Stimulated activated CD4-positive, alpha-beta T cell treated with anti-CD3 and anti-CD28 coated beads, Interleukin-2, amount 100 ng/mL, for 4 hours (primary cell): ENCODE measurements at places on chromosomes 2 and 18.

- no peak for DNase-seq
Measured at GRCh38 chr2:39922679-39923405, 143.8 kb upstream of the THUMPD2 start.

GRCh38 chr2:122166820-122167219 is 411.4 kb downstream of the TSN start:
- no peak for DNase-seq

DNA sequence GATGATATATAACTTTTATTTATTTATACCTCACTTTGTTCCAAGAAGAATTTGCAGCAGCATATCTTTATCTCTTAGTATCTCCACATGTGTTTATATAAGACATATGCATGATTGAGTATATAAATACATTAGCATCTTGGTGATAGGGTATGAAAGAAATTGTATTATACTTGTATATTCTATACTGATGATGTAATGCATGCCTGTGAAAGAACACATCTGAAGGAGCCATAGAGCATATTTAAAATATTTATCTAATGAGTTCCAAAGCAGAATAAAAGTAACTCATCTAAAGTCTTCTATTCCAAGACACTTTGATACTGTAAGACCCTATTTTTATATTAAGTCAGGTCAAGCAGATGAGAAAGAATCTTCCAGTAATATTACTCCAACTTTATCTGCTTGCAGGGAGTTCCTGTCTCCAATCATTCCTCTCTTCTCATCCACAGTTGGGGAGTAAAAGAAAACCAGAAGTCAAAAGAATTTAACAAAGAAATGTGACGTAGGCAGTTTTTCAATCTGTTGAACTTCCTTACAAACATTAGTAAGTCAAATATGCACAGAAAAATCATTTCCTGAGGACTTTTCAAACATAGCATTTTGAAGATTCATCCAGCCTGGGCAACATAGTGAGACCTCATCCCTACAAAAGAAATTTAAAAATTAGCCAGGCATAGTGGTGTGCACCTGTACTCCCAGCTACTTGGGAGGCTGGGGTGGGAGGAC is 76.7 kb downstream of the DTNB start:
- DNase-seq, result no peak

DNA sequence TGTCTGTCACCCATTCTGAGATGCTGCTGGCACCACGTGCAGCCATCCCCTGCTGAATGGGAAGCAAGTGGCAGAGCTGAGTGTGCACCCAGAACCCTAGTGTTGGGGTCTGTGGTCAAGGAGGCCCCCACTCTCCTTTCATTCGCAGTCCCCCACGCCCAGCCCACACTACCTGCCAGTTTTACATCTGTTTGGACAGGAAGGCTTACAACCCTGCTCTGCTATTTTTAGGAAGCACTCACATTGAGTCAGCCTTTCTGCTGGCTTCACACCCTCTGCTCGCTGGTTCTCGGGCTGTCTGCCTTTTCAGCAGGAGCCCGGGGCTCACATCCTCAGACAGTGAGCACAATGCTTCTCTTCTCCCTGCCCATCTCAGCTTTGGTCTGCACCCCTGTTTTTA is 10.7 kb upstream of the ADCY3 start:
- DNase-seq, result no peak

DNA sequence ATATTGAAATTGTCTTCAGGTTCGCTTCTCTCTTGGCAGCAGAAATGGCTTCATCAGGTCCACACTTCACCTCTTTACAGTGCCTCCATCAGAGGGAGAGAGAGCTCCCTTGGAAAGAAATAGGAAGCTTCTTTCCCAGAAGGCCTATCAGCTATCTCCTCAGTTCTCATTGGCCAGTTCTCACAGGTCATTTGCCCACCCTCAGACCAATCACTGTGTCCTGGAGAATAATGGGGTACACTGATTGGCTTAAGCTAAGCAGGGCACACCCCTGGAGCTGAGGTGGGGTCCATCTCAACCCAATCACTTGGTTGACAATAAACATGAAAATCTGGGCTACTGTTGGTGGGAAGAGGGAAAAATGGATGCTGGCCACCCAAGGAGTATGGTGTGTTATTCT is 5.2 kb downstream of the GNLY start:
- no peak for DNase-seq

- no peak for DNase-seq
Measured at GRCh38 chr18:3689091-3689490, 239.1 kb downstream of the TGIF1 start.

DNA sequence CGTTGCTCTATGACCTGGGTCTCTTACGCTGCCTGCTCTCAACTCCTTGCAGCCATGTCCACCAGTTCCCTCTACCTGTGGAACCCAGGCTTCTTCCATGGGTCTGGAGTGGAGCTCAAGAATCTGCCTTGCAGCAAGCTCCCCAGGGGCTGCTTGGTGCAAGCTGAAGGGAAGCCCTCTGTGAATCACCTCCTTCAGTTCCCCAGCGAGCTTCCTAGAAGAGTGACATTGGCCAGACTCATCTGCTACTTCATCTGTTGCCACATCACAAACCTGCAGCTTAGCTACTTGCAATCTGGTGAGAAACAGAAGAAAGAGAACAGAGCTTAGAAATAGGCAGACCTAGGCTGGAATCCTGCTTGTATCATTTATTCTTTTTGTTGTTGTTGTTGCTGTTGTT is 9.8 kb upstream of the EFR3B start:
- no peak for DNase-seq

DNA sequence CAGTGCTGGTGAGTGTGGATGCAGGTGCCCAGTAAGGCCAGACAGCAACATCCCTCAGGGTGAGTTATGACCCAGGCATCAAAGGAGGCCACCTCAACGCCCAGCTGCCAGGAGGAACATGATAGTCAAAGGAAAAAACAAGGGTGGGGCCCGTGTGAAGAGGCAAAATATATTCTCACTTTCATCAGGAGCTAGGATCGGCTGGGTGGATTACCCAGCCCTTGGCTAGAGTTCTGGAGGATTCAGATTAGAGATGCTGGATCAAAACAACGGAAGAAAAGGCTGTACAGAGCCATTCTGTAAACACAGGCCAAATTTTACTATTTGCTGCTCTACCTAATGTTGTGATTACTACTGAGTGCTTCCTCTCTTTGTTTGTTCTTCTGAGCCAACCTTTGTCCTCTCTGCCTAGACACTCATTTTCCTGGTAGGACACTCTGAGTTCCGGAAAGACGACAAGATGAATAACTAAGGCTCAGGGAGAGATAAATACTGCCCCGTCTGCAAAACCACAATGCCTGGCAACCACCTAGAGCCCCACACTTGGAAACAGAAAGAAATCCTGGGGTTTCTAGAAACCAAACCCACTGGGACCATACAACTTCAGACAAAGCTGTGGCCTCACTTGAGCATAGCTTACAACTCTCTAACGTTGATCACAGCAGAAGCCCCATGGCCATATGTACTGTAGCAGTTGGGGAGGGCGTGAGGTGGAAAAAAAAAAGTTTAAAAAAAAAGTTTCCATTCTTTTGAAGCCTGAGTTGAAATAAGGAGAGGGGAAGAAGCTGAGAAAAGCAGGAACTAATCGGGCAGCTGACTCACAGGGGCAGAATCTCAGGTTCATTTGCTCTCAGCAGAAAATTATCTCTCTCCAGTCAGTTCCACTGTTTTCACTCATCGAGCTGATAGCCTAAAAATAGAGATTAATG is 17.8 kb upstream of the PMAIP1 start:
- no peak for DNase-seq

GRCh38 chr18:23265682-23266399 is 130.6 kb downstream of the CABLES1 start:
- DNase-seq, result no peak

DNA sequence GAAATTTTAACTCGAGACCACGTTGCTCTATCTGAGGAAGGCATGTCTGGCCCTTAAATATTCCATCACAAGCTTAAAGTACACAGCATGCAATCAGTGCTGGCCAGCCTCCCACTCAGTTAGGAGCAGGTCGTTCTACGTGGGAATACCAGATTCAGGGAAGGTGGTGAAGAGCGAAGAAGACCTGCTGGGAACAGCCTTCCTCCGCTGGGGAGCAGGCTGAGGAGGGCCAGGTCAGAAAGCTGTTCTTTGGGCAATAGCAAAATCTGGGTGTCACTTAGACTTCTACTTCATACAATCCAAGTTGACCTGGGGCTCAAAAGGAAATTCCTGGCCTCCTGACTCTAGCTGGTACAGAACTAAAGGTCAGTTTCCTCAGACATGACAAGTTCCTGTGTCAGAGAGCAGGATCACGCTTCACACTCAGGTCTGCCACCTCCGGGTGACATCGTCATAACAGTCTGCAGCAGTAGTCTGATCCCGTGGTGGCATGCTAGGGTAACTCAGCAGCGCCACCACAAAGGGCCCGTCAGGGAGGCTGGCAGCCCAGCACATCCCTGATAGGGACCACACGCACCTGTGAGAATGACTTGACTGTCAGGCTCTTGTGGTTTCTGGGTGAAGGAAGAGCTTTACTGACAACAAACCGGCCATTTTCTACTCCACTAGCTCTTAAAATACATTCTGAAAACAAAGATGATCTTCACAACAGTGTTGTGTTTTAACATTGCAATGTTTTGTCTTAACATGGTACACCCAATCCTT is 35.2 kb upstream of the NAPG start:
- peak; percentile 23 for DNase-seq

DNA sequence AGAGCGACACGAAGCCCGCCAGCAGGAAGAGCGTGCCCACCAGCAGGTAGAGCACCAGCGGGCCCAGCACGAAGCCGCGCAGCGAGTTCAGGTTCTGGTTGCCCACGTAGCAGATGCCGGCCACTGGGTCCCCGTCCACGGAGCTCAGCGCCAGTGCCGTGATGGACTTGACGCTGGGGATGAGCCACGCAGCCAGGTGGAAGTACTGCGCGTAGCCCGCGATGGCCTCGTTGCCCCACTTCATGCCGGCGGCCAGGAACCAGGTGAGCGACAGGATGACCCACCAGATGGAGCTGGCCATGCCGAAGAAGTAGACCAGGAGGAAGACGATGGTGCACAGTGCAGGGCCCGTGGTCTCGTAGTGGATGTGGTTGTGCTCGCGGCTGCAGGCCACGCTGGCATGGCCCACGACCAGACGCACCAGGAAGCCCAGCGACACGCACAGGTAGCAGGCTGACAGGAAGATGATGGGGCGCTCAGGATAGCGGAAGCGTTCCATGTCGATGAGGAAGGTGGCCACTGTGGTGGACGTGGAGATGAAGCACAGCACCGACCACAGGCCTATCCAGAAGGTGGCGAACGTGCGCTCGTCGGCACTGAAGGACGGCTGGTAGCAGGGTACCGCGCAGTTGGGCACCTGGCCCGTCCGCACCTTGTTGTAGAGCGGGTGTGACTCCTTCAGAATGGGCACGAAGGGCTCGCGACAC is 2.1 kb downstream of the FZD5 start:
- DNase-seq, result no peak

- no peak for DNase-seq
Measured at GRCh38 chr2:217417536-217417935, 557.7 kb upstream of the TNP1 start.

DNA sequence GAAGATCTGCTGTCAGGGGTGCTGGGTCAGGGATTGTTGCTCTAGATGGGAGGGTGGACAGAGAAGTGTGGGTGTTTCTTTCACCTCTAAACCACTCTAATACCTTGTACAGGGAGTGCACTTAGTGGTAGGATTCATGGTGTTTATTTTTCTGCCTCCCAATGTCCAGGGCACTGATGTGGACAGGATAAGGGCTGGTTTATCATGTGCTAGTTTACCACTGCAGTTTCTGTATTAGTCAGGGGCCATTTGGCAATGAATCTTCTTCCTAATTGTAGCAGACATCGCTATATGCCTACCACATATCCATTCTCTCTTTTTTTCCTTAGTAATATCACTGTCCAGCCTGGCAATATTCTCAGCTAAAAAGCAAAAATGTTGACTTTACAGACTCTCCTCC is 50.3 kb upstream of the LRRTM1 start:
- DNase-seq, result no peak

DNA sequence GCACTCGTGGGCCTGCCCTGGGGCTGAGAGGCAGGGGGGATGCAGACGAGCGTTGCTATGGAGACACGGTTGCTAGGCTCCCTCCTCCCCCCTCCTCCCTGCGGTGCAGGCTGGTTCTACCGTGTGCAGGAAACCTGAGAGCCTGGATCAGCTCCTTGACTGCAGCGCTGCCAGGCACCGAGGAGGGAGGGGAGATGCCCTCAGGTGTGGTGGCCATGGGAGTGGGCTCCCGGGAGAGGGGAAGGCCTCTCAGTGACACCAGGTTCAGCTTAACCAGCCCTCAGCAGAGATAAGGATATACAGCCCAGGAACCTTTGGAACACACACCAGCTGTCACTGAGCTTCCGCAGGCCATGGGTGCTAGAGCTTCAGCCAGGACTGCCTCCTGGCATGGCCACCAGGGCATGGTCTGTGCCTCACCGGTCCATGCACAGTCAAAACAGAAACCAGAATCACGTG is 124.4 kb upstream of the PXDN start:
- no peak for DNase-seq

GRCh38 chr2:131673400-131674173 is 145.9 kb downstream of the CCDC74A start:
- DNase-seq, result peak; percentile 23

DNA sequence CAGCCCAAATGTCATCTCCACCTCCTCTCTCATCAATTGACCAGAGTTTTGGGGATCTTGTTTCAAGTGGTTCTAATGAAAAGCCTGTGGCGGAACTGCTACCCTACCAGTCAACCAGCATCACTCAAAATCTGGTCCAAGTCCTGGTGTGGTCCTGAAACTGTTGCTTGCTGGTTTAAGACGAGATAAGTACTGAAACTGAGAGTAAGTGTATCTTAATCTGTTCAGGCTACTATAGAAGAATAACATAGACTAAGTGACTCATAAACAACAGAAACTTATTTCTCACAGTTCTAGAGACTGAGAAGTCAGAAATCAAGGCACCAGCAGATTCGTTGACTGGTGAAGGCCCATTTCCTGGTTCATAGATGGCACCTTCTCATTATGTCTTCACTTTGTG is 879 bp upstream of the GALNT5 start:
- DNase-seq, result no peak

- DNase-seq, result no peak
Measured at GRCh38 chr18:54734059-54734458, 94.2 kb upstream of the RAB27B start.

- no peak for DNase-seq
Measured at GRCh38 chr2:126659562-126660467, 3.9 kb downstream of the GYPC start.

DNA sequence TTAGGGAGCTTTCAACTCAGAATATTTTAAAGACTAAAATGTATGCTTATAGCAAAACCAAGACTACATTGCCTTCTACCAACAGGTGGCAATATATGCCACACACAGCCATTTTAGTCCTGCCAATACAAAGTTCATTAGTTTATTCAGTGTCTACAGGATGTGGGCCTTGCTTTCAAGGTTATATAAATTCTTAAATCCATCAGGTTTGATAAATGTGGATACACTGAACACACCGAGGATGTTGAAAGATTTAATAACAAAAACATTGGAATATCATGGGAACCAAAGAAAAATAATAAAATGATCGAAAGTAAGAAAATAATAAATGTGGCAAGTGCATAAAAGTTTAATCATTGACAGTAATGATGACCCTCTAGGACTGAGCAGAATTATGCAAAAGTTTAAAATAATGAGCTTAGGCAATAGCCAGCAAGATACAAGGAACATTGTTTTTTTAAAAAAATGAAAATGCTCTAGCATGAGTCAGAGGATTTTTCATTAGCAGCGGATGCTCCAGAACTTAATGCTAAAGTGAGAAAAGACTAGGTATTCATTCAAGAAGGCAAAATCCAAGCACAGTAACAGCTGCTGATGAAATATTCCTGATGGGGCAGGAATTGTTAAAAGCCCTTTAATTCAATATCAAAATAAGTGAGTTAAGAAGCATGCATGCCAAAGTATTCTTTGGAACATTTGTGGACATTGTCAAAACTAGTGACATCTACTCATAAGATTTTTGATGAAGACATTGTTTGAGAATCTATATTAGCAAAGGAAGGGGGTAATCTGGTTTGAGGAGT is 14.2 kb downstream of the SCN9A start:
- no peak for DNase-seq
